ENCODE measurements at places on chromosomes 6 and 20. TPM values are rescaled to one million over a fixed set of nuclear protein-coding genes. Genes with fewer than 3 reads are reported as not detected.

DNA sequence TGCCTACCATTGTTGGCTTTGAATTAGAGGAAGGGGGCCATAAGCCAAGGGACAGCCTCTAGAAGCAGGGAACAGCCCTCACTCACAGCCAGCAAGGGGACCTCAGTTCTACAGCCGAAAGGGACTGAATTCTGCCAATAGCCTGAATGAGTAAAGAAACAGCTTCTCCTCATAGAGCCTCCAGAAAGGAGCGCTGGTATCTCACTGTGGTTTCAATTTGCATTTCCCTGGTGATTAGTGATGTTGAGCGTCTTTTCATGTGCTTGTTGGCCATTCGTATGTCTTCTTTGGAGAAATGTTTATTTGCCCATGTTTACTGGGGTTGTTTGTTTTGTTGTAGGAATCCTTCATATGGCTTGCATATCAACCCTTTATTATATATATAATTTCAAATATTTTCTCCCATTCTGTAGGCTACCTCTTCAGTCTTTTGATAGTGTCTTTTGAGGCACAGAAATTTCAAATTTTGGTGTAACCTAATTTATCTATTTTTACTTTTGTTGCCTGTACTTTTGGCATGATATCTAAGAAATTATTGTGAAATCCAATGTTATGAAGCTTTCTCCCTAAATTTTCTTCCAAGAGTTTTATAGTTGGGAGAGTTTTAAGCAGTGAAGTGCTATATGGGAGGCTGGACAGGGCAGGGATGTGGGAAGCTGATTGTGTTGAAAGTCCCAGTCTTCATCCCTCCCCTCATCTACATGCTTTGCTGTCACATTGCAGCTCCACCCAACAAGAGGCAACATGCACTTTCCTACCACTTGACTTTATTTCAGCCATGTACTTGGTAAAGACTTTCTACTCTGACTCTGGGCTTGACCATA, 82.3 kb upstream of the SHLD1 start:
- no peak for DNase-seq
- no peaks in the 10 kb centered on the region for H3K4me1 ChIP-seq

DNA sequence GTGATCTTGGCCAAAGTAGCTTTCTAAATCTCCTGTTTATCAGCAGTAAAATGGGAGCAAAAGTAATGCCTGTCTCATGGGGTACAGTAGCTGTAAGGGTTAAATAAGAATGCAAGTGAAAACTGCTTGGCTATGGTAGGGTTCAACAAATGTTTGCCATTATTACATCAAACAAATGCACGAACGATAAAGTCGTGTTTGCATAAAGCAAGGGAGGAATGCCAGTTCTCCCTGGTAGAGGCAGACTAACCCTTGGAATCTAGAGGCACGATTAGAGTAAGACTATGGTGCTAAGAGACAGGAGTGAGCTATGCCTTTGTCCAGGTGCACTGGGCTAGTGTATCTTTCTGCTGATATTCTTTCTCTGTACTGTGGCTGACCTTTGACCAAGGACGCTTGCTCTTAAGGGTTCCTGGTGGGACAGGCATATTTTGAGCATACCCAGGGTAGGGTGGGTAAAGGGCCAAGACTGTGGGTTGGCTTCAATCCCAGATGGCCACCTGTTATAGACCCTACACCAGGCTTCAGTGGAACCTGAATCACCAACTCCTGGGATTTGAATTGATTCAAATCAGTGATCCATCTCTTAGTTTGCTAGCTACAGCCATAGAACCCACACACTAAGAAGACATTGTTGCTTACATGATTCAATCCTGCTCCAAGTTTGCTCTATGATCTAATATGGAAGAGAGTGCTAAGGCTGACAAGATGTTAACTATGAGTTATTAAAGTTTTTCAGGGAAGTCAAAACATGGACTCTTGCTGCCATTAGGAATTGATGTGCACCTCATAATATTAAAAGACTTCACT, 139.9 kb downstream of the CCDC170 start:
- H3K27me3 ChIP-seq = no peaks in the 10 kb centered on the region
- H3K4me1 ChIP-seq = peaks cover 13% of the 10 kb centered on the region
- no peak overlapping the region for H3K4me3 ChIP-seq
- DNase-seq = no peak
- no peak overlapping the region for H3K27ac ChIP-seq

GRCh38 chr6:111626441-111626840, 20.8 kb upstream of the TRAF3IP2 start:
- H3K4me3 ChIP-seq = no peak overlapping the region
- H3K27ac ChIP-seq = no peak overlapping the region
- H3K4me1 ChIP-seq = peaks cover 2% of the 10 kb centered on the region
- H3K27me3 ChIP-seq = no peaks in the 10 kb centered on the region
- no peak for DNase-seq

GRCh38 chr6:140269591-140270165, 895.2 kb upstream of the CITED2 start:
- no peak for DNase-seq
- H3K4me1 ChIP-seq = no peaks in the 10 kb centered on the region
- H3K36me3 ChIP-seq = no peaks in the 10 kb centered on the region
- H3K27ac ChIP-seq = no peak overlapping the region
- no peak overlapping the region for H3K4me3 ChIP-seq

GRCh38 chr20:533526-533925, 10.1 kb downstream of the CSNK2A1 start:
- DNase-seq = no peak
- no peaks in the 10 kb centered on the region for H3K27me3 ChIP-seq
- H3K4me3 ChIP-seq = no peak overlapping the region
- peaks cover 25% of the 10 kb centered on the region for H3K4me1 ChIP-seq
- peaks cover 10% of the 10 kb centered on the region for H3K36me3 ChIP-seq
- no peak overlapping the region for H3K27ac ChIP-seq

DNA sequence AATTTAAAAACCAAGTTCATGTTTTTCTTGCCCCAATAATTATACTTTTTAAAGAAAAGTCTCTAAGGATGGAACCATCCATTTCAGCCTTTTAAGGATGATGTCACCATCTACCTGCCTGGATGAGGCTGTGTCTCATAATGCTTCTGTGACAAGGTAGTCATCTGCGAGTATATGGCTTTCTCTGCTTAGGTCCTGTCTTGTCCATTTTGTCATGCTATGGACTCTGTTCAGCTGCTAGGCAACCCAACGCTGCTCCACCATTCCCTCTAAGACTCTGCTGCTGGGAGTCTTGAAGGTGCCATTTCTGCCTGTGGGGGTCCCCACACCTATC, 459.8 kb upstream of the RUNX2 start:
- H3K4me1 ChIP-seq = no peaks in the 10 kb centered on the region
- DNase-seq = no peak
- no peaks in the 10 kb centered on the region for H3K27me3 ChIP-seq
- H3K4me3 ChIP-seq = no peak overlapping the region

DNA sequence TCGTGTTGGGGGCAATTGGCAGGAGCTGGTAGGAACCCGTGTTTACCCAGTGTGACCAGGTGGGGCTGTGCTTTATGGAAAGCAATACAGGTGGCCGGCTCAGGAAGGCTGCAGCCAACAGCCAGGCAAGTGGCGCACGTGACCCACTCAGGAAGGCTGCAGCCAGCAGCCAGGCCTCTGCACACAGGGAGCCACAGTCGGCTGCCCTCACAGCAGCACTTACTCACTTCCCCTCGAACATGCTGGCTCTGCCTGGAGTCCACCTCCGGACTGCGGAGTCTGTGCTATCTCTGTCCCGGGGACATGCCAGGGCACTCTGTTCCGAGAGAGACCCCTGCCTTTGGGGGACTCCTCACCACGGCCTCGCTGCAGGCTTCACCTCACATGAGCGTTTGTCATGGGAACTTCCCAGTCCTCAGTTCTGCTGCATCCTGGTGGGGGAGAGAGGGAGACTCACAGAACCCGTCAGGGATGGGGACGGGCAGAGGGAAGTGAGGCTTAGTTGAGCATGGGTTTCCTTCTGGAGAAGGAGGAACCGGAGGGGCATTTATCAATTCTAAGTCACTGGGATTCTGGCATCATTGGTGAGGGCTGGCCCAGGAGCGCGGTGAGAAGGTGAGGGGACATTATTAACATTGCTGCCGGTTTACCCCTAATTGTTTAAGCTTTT, 76.8 kb downstream of the TTLL2 start:
- H3K27ac ChIP-seq = no peak overlapping the region
- H3K36me3 ChIP-seq = no peaks in the 10 kb centered on the region
- no peak for DNase-seq
- no peaks in the 10 kb centered on the region for H3K4me1 ChIP-seq
- H3K4me3 ChIP-seq = no peak overlapping the region

Gene BNIP5
- total RNA-seq = 0.94 TPM

DNA sequence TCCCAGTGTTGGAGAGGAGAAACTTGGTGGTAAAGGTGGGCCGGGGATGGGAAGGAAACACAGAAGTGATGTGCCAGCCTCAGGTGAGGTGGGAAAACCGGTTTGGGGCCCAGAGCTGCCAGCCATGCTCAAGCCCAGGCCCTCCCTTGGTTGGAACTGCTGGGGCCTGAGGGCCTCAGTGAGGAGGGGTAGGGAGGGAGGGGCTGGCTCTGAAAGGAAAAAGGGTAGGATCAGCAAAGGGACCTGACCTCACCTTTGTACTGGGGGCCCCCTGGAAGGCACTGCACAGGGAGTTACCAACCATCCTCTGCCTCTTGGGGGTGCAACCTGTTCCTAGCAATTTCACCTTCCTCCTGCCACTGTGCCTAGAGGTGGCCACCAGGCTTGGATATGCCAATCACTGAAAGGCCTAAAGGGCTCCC, 1.8 kb upstream of the SPEF1 start:
- DNase-seq = peak; percentile 31
- H3K4me3 ChIP-seq = no peak overlapping the region
- H3K36me3 ChIP-seq = peaks cover 47% of the 10 kb centered on the region
- H3K27ac ChIP-seq = no peak overlapping the region
- H3K27me3 ChIP-seq = peaks cover 29% of the 10 kb centered on the region
